ENCODE measurements at places on chromosomes 7 and 10.

- no peak for DNase-seq
These were observed 145.0 kb downstream of the LRRC4 start for GRCh38 chr7:127886248-127886647.

- DNase-seq = no peak
These were observed 397.0 kb downstream of the LRMDA start for GRCh38 chr10:75828413-75828812.

GRCh38 chr10:504121-504611, 185.3 kb downstream of the DIP2C start:
- DNase-seq = no peak

DNA sequence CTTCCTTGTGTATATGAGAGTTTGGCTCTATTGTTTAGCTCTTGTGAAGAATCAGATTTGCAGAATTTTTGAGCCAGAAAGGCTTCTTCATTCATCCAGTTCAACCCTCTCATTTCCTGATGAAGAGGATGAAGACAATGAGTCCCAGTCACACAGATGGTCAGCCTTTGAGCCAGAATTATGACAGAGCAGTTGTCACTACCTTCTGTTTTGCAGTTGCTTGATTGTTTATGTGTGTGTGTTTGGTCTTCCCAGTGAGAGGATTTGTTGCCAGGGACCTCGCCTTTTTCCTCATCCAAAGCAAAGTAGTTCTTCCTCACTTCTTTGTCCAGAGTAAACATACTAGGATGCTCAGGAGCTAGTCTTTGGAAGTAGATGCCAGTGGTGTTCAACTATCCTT, 15.6 kb downstream of the MDFIC start:
- peak; percentile 13 for DNase-seq

GRCh38 chr7:27362026-27362425, 119.4 kb downstream of the EVX1 start:
- DNase-seq = no peak

DNA sequence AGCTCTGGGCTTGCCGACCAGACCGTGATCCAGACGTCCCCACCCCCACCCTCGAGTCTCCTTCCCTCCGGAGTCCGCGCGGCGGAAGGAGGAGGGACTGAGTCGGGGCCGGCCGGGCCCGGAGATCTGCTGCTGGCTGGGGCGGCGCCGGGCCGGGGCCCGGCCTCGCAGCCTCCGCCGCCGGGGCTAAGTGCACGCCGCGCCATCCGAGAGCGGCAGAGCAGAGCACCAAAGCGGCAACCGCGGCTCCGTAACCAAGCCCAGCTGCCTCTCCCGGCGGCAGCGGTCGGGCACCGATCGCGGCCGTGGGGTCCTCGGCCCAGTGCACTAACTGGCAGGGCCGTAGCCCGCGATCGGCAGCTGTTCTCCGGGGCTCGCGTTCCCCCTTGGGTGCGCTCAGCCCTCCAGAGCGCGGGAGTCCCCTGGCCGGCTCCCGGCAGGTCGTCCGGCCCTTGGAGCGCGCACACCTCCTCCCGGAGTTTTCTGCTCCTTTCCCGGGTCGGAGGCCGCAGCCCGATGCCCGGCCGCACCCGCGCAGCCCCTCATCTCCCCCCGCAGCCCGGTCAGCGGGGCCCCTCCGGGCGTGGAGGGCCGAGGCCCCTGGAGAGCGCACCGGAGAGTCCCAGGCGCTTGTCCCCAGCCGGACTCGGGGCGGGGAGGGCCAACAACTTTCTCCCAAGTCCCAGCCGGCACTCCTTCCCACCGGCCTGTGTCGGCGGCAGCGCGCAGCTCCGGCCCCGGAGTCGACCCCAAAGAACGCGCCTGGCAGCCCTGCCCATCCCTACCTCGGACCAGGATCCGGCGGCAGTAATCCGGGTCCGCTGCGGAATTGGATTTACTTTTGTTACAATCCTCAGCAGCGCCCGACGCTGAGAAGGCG, 799 bp downstream of the VAX1 start:
- peak; percentile 71 for DNase-seq

GRCh38 chr10:24039897-24040296, 169.0 kb upstream of the KIAA1217 start:
- no peak for DNase-seq

All from A549 (cell line).